Activated naive CD4-positive, alpha-beta T cell treated with Interleukin-2 at 50 U/mL for 16 hours (primary cell): ENCODE measurements at places on chromosomes 12 and 14.

DNA sequence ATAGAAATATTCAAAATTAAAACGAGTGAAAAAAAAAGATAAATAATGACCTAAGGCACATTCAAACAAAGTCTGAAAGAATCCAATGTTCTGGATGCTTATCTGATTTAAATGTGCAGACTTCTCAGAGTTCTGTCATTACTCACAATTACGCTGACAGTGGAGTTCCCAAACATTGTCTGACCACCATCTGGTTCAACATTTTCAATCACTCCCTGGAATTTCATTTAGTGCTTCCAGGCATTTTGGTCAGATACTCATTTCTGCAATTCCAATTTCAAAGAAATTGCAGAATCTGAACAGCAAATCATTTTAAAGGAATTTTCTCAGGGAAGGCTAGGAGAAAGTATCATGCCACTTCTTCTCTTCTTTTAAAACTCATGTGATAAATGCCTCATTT lies 398.2 kb upstream of the PDE3A start:
- no peak for DNase-seq

DNA sequence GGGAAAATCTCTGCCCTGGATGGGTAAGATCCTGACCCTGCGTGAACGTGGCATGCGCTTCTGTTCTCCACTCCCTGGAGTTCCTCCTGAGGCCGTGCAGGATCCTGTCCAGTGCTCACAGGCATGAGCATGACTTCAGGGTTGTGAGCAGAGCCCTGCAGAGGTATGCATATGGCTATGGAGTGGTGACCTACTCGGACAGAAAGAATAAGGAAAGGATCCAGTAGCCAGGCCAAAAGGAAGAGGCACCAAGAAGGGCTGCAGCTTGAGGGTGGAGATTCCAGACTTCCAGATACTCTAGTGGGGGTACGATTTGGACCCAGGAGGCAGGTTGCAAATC lies 20.8 kb upstream of the CD27 start:
- DNase-seq: no peak

- DNase-seq: no peak
Measured at GRCh38 chr12:46110928-46111699, 120.7 kb upstream of the SCAF11 start.

DNA sequence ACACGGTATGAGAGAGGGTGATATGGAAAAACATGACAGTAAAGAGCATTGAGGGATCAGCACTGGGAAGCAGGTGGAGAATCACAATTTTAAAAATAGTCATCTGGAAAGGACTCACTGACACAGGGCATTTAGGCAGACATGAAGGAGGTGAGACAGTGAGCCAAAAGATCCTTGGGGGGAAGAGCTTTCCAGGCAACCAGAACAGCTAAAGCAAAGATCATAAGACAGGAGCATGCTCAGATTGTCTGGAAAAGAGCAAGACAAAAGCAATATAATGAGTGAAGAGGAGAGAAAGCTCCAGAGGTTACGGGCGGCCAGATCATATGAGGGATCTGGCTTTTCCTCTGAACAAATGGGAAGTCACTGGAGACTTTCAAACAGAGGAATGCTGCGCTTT lies 63.9 kb downstream of the DENND5B start:
- DNase-seq: no peak

- DNase-seq: peak; percentile 27
Measured at GRCh38 chr12:62210422-62210821, 49.8 kb upstream of the USP15 start.

- DNase-seq: no peak
Measured at GRCh38 chr14:65238456-65238855, 136.1 kb upstream of the MAX start.

DNA sequence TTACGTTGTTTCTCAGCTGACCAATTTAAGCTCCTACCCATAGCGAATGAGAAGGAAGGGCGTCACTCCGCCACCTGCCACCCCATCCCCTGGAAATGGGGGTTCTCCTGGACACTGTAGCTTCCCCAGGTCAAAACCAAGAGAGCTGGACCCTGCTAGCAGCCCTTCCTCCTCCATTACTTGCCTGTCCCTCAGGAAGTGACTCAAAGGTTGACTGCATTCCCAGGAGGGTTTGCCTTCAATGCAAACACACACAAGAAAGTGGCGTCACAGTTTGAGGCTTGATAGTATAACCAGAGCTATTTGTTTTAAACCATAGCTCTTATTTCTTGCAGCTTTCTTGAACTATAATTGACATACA lies 79.1 kb downstream of the KCNK13 start:
- DNase-seq: no peak
